ENCODE measurements at places on chromosomes 1 and 21.

DNA sequence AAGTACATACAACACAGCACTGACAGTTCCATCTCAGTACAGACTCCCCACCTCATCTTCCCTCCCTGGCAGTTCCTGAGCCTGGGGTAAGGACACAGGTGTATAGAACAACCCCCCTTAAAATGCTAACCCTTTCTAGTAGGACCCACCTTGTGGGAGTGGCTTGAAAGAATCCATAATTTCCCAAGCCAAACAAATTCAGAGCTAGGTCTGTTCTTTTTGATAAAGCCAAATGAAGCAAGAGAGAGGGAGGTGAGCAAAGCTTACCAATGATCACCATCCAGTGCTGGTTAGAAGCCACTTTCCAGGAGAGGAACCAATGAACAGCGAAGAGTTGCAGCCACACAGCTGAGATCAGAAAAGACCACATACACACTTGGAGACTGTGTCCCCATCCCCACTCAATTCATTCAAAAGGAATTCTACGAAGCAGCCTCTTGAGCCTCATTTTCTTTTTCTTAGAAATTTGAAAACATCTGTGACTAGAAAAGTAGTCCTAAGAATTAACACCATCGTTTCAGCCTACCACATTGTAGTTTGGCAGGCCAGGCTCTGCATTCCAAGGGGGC is 9.2 kb downstream of the UBE2Q1 start:
- no peak for DNase-seq

DNA sequence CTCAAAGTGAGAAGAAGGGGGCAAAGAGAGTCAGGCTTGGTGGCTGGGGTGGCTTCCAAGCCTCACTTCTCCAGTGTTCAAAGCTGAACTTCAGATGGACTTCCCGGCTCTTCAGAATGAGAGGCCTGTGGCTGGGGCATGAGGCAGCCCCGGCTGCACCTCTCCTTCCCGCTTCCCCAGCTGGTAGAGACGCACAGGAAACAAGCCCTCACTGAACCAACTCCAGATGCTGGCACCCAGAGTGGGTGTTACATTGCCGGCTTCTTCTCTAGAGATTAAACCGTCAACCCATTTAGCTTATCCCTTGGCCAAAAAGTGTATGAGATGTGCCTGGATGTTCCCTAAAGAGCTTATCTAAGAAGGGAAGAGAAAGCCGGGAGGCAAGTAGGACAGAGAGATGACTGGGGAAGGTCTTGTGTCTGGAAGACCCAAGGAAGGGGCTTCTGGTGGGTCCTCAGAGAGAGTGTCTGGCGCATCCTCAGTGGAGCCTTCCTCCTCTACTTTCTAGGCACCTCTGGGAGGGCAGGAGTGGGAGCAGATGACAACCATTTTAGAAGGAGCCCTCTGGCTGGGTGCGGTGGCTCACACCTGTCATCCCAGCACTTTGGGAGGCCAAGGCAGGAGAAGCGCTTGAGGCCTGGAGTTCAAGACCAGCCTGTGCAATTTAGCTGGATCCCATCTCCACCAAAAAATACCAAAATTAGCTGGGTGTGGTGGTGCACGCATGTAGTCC is 2.0 kb downstream of the ADAMTSL4 start:
- no peak for DNase-seq

- DNase-seq: no peak
These were observed 5.1 kb downstream of the COLGALT2 start for GRCh38 chr1:184032306-184032929.

GRCh38 chr1:31717341-31717740 is 13.5 kb upstream of the COL16A1 start:
- DNase-seq: no peak

- DNase-seq: no peak
These were observed 43.6 kb upstream of the SYNC start for GRCh38 chr1:32746130-32746529.

DNA sequence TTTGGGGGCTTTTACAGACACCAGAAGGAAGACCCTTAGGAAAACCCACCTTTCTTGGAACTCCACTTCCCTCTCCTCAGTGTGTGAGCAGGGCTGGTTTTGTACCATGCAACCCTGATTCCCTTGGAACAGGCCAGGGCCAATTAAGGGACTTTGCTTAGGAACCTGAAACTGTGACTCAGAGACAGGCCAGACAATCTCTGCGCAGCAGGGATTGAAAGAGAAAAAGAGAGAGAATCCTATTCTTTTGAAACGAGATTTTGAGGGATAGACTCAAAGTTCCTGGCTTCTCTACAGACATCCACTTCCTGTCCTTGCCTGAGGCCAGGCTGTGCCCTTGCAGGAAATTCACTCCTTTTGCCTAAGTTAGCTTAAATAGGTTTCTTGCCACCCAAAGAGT is 23.1 kb upstream of the C1orf198 start:
- DNase-seq: no peak
